EH (cell line): ENCODE measurements at places on chromosomes 2 and 18.

- no peak for DNase-seq
Observed at GRCh38 chr2:151928380-151928779, 100.2 kb upstream of the ARL5A start.

DNA sequence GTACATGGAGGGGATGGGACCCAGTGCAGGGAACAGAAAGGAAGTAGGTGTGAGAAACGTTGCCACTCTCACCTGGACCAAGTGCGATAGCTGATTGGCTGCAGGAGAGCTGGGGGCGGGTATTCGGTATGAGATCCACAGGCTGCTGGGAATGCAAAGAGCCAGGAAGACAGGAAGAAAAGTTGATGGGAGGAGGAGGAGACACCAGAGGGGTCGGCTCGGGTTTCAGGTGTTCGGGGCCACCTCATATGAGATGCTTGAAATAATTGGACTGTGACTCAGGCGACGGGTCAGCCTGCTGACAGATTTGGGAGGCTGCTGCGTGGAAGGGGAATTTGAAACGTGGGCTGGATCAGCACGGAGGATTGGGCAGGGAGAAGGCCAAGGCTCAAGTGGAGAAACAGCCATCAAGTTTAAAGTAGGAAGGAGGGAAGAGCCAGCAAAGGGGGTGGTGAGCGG, 65.1 kb downstream of the MRPS9 start:
- DNase-seq: peak; percentile 84

- DNase-seq: no peak
Observed at GRCh38 chr18:61908661-61909060, 15.9 kb upstream of the RNF152 start.

DNA sequence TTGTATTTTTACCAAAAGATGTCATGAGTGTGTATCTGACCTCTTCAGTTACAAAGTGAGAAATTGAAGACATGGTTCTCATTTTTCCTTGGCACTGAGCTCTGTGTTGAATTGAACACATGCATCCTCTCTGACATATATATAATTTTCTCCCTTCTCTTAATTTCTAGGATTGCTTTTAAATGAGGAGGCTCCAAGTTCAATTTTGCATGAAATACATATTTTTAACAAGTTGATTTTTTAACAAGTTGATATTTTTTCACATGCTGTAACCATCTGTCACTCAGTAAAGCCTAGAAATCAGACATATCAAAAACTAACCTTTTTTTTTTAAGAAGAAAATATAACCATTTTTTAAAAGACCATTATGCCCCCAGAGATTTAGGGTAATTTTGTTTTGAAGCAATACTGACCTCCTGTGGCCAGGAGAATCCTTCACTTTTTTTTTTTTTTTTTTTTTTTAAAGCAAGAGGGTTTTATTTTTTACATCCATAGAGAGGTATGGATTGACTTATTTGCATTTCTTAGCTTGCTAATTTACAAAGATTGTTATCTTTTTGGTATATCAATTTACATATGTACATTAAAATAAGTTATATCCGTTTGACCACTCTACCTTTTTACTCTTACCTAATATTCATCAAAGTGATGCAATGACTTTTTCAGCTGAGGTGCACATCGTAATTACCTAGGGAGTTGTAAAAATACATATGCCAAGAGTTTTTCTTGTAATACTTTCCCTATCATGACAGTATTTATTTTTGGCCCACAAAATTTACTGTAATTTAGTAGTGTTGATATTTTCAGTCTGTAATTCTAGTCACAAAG, 161.8 kb downstream of the SOCS6 start:
- DNase-seq: peak; percentile 29

GRCh38 chr2:77838441-77838840, 316.3 kb upstream of the LRRTM4 start:
- no peak for DNase-seq

DNA sequence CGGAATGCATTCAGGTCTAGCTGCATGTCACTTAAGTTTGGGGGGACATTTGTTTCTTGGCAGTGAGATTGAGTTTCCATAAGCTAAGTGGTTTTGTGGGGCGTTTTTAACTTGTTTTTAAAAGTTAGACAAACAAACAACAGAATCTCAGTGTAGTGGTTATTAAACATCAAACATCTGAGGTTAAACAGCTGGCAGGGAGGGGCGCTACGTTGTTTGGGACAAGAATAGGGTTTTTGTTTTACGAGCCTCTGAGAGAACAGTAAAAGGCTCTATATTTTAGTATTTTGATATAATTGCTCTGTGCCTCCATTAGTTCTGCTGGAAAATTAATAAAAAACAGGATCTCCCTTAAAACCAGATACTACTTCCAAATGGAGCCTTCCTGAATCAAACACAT, 41.6 kb upstream of the TMEM177 start:
- no peak for DNase-seq

DNA sequence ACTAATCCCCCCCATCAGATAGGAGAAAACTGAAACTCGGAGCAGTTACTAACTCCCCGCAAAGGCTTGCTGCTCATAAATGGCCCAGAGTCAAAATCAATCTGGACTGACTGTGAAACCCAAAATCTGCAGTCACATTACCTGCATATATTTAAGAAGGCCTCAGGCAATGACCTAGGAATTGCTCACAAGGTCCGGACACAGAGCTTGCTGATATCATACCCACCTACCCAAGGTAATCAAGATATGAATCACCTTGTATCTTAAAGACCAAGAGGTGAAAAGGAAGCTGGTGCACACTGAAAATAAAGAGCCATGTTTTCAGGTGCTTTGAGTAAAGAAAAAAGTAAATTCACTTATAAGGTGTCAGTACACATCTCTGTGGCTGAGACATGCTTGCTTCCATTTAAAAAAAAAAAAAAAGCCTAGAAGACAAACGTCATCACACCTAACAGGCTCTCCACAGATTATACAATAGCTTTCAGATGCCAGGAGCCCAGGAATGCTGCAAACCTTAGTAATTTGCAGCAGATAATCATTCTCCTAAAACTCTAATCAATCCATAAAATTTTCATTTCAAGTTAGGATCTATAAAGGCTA, 195.4 kb downstream of the ZEB2 start:
- DNase-seq: no peak

DNA sequence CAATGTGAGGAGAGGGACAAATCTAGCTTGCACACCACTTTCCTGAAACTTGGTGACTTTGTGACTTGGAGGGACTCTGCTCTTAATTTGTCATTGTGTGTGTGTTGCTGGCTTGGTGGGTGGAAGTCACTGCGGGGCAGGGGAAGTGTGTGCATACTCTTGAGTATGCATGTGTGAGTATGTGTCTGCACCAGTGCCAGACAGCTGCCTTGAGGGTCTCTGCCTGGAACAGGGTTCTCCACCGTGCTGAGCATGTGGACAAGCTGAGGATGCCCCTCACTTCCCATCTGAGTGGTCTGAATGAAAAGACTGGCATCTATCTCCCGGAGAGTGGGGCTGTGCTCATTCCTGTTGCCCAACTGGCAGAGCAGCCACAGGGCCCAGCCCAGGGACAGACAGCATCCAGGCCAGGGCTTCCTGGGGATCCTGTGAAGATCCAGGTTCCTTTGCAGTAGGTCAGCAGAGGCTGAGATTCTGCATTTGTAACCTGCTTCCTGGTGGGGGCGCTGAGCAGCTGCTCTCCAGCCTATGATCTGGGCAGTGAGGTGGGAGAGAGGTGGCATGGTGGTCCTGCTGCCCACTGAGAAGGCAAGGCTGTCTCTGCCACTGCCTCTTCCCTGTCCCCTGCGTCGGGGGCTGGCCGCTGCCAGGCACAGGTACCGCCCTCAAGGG, 138.9 kb upstream of the HAAO start:
- peak; percentile 37 for DNase-seq

GRCh38 chr2:46328291-46328690, 31.1 kb downstream of the EPAS1 start:
- DNase-seq: peak; percentile 62

DNA sequence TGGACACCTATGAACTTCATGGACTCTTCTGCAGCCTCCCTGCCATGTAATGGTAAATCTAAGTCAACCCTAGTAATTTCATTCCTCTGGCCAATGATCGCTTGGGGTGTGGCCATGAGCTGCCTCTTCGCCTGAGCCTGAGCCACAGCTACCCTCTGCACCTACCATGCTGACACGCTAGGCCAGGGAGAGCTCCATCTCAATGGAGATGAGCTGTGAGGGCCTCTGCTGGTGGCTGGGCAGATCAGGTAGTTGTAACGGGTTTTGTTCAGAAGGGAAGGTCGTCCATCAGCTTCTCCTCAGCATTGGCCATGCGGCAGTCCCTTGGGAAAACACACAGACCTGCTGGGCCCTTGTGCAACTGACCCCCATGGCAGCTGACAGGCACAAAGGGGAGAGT, 24.4 kb downstream of the MPHOSPH10 start:
- DNase-seq: peak; percentile 13

DNA sequence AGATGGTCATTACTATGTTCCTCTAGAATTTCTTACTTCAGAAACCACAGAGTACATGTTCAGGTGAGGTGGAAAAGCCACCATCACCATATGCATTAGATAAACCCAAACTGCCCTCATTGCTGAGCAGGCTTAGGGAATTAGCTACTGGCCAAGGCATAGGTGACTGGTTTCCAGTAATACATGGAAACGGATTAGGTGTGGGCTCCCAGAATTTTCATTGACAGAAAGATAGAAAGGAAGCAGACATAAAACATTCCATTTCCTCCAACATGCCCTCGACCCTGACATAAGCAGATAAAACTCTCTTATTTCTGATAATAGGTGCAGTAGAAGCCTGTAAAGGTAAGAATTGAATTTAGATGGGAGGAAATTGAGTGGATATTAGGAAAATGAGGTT, 1466.1 kb downstream of the SUCLG1 start:
- no peak for DNase-seq

GRCh38 chr18:54251606-54252390, 17.5 kb upstream of the POLI start:
- DNase-seq: peak; percentile 9

DNA sequence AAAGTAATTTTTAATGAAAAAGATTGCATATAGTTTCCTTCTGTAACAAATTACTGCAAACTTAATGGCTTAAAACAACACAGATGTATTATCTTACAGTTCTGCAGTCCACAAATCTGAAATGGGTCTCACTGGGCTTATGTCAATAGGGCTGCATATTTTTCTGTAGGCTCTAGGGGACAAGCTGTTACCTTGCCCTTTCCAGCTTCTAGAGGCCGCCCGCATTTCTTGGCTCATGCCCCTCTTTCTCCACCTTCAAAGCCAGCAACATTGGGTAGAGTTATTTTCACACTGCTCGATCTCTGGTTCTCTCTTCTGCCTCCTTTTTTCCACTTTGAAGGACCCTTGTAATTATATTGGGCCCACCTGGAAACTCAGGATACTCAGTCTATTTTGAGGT, 16.7 kb downstream of the COPS8 start:
- DNase-seq: no peak
